ENCODE measurements at places on chromosomes 7 and 10.

- DNase-seq = no peak
Measured at GRCh38 chr10:126417220-126417825, 29.0 kb upstream of the ADAM12 start.

- DNase-seq = no peak
Measured at GRCh38 chr10:32084185-32084851, 28.1 kb upstream of the KIF5B start.

- no peak for DNase-seq
Measured at GRCh38 chr10:112461029-112461887, 14.2 kb downstream of the VTI1A start.

- DNase-seq = no peak
Measured at GRCh38 chr10:64033711-64034110, 512.5 kb downstream of the REEP3 start.

- DNase-seq = no peak
Measured at GRCh38 chr7:15561835-15562234, at the start of gene AGMO. Gene AGMO, minus strand, starts transcription at chr7:15562015.

GRCh38 chr10:13120786-13121499, 21.0 kb downstream of the OPTN start:
- DNase-seq = no peak

DNA sequence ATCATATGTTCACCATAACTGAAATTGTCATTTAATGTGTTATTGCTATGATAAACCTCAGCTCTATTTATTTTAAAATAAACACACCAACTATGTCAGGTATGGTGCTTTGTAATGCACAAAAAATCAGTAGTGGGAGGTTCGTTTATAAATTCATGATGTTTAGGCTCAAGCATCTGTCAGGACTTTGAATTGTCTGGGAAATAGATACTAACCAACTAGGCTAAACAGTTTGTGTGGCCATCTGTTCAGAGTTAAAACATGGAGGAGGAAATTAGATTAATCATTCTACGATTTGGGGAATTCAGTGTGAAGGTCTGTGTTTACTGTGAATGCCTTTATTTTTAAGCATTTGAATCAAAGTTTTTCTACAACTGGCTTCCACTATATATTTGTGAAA, 212.6 kb upstream of the FZD8 start:
- DNase-seq = no peak

GRCh38 chr10:44437840-44438511, 53.1 kb upstream of the CXCL12 start:
- no peak for DNase-seq

GRCh38 chr10:7130191-7130911, 280.5 kb downstream of the SFMBT2 start:
- no peak for DNase-seq

GRCh38 chr7:6015917-6016652, 7.0 kb downstream of the AIMP2 start:
- DNase-seq = no peak

DNA sequence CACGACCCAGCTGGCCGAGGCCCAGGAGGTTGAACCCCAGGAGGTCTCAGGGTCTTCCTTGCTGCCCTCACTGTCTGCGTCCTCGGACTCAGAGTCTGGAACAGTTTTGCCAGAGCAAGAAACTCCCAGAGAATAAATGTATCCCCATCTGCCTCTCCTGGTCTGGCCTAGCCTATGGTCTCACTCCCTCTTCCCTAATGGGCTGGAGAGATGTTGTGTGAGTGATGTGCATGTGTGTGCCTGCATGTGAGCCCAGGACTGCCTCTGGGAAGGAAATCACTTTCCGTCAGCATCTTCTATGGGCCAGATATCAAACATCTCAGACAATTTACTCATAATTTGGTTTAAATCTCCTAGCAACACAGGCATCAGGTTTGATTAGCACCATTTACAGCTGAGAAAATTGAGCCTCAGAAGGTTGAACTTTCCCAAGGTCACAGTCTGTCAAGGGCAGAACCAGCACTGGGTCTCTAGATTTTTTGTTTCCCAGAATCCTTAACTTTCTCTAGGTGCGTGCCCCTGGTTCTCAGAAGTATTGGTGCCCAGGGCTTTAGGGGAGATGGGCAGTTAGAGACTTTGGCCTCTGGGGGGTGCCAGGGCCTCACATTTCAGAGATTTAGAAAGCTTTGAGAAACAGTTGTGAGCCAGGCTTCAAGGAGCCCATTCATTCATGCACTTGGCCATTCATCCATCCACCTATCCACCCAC, 4.9 kb downstream of the TMEM270 start:
- no peak for DNase-seq

DNA sequence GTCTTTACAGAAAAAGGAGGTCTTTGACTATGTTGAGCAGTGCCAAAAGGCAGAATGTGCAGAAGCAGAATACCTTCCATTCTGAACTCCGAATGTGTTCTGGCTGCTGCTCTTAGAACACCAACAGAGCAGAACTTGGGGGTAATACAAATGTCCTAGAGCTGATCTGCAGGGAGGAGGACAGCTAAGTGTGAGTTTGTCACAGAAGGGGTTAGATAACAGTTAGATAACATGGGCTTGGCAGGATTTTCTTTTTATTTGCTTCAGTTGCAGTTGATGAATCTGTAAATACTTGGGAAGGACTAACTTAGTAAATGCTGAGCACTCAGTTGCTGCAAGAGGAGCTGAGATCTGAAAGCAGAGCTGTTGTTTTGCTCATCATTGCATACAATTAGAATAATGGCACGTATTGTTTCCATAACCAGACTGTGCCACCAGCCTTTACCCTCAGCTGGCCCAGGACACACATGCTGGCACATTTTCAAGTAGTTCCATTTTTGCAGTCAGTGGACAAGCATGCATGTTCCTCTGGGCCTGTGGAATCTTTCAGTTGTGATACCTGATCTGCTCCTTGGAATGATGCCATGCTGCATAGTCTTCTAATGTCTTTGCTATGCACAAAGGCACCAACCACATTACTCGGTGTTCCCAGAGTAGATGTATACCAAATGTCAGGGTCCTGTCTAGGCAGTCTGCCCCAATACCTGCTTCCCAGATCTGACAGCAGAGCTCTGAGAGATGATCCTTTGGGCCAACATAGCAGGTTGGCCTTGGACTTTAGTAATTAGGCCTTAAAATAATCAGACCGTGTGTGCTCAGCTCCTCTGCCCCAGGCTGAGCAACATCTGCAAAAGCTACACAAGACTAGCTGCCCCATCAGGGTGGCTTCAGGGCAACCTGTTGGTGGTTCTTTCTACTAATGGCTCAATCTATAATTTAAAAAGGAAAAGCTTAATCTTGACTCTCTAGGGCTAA, 55.7 kb downstream of the GSDME start:
- DNase-seq = no peak

DNA sequence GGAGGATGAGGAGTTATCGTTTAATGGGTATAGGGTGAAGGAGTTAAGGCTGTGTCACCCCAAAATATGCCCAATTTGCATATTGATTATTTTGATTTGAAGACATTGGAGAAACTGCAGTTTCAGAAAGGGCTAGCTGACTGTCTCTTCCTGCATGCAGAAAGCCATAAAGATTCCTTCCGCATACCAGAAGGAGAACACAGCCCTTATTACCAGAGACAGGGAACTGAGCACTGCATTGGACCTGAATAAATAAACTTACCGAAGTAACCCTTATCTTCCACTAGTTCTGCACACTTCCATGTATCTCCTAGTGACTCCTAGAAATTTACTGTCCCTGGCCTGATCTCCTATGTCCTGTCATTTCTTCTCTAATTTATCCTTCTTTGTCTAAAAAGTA, 821.9 kb upstream of the AUTS2 start:
- no peak for DNase-seq

DNA sequence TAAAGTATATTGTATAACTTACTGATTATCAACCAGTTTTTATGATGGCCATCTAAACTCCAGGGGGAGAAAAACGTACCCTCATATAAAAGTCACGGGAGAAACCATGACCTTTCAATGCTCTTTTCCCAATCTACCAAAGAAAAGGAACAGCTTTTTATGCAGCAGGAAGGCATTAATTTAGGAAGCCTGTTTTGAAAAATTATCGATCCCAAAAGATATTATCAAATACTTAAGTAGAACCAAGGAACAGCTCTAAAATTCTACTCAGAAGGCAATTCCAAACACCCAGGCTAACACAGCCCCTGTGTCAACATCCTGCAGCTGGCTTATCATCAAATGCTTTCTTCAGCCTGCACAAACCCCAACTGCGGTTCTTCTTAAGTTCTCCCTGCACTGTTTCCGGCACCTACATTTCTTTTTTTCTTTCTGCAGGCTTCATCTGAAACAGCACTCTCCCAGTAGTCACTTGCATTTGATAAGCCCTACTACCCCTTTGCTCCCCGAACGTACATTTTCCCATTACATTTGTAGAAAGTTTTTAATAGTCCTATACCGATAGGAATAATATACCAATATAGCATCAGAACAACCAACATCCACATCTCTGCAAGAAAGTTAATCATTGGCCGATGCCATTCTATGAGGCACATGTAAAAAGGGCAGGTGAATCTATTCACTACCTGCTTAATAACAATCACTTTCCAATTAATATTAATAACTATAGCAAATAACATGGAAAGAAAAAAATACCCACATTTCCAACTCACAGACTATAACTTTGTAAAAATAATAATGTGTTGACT, 47.9 kb downstream of the PIP4K2A start:
- DNase-seq = no peak

DNA sequence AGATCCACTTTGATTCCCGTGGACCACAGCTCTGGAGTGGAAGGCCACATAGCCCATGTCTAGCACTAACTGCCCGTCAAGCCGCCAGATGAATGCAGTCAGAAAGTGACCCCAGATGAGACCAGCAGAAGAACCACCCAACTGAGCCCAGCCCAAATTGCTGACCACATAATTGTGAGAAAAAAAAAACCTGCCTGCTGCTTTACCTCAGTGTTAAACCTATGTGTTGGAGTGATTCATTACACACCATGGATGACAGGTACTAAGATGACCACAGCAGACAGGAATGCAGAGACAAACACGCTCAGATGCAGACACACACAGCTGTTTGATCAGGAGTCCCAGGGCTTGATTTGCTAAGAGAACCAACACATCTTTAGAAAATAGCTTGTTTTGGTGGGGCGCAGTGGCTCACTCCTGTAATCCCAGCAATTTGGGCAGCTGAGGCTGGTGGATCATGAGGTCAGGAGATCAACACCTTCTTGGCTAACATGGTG, 168.1 kb upstream of the PPP2R2D start:
- DNase-seq = no peak

- no peak for DNase-seq
Measured at GRCh38 chr10:54869022-54869421, 68.0 kb upstream of the PCDH15 start.

GRCh38 chr10:30182191-30183054, 123.0 kb upstream of the JCAD start:
- no peak for DNase-seq

DNA sequence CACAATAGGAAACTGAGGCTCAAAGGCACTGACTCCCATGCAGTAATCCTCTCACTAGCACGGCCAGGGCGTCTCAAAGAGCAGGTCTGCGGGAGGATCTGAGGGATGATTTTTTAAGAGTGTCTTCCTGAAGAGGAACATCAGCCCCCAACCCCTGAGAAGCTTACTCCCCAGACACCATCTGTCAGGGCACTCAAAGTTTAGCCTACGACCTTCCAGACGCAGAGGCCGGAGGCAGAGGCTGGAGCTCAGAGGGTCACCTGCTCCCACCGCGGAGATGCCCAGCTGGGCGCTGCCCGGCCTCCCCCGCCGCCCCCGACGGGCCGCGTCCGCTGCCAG, 1.7 kb downstream of the ZNF777 start:
- no peak for DNase-seq

DNA sequence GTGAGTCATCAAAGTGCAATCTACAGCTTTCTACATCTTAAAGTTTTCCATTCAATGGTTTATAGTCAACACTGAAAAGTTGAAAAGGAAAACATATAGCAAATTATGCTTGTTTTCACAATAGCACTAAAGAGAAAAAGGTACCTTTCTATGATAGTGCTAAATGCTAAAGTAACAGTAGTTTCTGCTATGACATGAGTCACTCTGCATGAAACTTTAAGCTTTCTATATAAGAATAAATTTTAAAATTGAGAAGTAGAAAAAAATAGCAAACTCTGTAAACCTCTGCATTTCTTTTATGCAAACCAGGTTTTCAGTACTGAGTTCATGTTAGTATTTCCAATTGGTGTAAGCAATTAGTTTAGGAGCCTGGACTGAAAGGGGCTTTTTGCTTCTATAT, 31.2 kb upstream of the TMEM168 start:
- DNase-seq = no peak

DNA sequence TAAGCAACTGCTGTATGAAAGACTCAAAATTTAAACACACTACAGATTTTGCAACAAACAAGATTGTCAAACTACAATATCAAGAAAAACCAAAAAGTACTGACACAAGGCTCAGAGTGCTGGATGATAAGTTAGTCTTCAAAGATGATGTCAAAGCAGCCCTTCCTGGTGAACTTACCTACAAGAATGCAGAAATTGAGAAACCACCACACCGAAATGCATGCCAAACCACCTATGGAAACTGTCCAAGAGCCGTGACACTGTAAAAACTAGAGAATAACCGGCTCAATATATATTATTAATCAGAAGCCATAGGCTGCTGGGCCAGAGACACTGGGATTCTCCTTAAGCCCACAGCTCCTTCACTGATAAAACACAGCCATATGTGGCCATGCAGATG, 25.3 kb downstream of the DENND11 start:
- DNase-seq = no peak

- DNase-seq = no peak
Measured at GRCh38 chr10:98424295-98425254, 9.6 kb upstream of the PYROXD2 start.

DNA sequence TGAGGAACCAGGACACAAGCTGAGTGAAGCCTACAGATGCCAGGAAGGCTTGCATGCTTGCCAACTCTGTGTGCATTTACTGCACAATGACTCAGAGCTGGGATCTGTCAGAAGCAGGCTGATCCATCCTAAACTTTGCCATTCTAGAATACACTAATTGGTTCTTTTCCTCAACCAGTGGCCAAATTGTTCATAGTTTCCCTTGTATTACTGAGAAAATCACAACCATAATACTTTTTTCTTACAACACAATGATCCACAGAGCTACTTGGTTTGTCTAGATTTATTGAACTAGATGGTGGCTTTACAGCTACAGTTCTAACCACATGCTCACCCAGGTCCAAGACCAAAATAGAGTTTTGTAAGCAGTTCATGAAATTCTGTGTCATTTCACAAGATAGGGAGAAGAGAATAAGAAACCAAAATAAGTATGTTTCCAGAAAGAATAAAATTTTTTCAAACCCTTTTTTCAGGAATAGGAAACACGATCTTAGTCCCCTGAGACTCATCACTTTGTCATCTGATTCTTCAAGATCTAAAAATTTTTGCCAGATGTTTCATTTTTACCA, 21.0 kb upstream of the LRRC17 start:
- DNase-seq = no peak

- no peak for DNase-seq
Measured at GRCh38 chr7:142511374-142511773, 237.9 kb upstream of the PRSS1 start.
